ENCODE measurements at places on chromosomes 13 and 19.
A peak's percentile ranks its signal among the peaks of the same experiment; 100 is the strongest.

- DNase-seq: no peak
Observed at GRCh38 chr13:97786510-97786909, 167.0 kb upstream of the IPO5 start.

DNA sequence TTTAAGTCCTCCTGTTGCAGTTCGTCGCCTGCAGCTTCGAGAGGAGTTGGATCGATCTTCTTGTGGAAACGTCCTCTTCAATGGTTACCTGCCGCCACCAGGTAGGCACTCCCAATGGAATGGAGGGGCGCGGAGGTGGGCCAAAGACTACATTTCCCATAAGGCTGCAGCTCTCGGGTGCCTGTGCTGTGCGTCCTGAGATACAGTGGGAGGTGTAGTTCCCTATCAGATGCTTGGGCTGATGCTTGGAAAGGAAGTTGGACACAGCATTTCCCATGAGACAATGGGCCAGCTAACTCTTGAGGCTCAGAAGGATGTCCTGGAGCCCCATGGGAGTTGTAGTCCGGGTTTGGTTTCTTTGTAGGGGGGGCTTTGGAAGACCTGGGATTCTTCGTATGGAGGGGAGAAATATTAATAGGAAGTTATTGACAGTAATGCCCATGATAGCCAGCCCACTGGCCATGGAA lies 1.8 kb downstream of the SHKBP1 start:
- no peak for DNase-seq

DNA sequence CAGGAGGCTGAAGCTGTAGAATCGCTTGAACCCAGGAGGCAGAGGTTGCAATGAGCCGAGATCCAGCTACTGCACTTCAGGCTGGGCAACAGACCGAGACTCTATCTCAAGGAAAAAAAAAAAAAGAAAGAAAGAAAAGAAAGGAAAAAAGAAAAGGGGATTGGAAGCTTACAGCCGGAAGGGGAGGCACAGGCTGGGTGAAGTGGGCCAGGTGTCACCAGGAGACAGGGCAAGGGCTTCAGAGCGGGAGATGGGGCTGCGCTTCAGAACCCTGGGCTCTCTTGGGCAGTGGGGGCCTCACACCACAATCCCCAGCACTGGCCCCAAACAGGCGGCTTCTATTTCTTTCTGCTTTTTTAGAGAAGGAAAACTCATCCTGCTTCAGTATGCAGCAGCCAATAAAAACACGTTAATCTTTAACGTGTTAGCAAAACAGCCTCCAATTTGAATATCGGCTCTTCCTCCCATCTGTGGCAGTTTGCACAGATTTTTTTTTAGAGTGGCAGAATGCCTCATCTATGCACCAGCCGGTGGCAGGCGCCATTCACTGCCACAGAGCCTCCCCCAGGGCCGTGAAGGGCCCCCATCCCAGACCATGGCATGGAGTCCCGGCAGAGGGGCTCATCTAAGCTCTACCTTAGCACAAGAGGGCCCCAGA lies 46.6 kb upstream of the C19orf12 start:
- DNase-seq: no peak

DNA sequence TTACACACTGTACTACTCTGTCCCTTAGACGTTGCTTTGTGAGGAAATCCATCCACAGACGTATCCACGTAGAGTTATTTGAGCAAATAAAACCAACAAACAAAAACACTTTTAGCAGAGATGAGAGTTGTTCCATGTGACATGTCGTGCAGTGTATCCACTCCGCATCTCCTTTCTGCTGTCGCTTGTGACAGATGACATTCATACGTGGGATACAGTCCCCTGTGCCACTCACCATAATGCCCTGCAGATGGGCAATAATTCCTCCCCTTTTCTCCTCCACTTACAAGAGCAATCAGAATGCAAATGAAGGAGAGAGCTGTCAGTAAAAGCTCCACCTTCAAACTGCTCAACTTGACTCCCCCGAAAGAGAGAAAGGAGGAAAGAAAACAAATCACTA lies 26.0 kb downstream of the IRS2 start:
- no peak for DNase-seq

DNA sequence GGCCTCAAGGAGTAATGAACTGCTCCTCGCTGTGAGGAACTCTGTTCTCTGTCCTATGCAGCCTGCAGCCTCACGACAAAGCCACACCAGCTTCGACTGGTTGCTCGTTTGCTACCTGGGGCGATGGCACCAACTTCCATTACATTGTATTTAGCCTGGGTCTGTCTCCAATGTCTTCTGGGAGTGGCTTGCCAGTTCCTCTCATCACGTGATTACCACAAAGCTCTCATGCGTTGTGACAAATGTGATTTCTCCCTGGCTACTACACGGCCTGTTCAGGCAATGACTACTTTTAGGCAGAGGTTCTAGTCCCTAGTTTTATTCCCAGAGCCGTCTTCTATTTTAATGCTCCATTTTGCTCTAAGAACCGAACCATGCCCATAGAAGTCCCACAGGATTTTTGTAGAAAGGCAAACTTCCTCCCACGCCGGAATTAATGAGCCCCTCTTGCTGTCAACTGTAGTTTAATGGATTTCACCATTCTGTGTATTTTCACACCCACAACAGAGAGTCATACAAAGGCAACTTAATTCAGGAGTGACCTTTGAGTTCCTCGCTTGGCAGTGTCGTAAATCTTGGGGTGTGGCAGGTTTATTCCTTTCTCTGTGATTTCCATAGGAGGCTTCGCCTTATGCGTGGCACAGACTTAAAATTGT lies 351.9 kb downstream of the EFNB2 start:
- DNase-seq: no peak

- no peak for DNase-seq
Observed at GRCh38 chr13:105118426-105118985, 1417.0 kb downstream of the EFNB2 start.

DNA sequence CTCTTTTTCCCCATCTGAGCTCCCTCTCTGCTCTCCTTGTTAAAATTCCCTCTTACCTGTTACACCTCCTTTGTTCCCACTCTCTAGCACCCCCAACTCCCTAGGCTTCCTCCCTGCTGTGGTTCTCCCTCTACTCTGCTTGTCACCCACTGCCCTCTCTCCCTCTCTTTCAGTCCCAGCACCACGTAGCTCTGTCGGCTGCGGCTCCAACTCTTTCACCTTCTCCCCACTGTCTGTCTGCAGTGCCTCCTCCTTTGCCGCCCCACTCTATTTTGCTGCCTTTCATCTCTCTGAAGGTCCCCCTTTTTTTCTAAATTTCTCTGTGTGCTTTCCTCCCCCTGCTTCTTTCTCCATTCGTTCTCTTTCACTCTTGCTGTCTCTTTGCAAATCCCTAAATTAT lies 1.1 kb downstream of the ZNF836 start:
- DNase-seq: no peak

GRCh38 chr13:50389726-50390125 lies 374.5 kb downstream of the KCNRG start:
- DNase-seq: no peak

GRCh38 chr19:48315712-48316111 lies 9.6 kb upstream of the EMP3 start:
- DNase-seq: no peak

DNA sequence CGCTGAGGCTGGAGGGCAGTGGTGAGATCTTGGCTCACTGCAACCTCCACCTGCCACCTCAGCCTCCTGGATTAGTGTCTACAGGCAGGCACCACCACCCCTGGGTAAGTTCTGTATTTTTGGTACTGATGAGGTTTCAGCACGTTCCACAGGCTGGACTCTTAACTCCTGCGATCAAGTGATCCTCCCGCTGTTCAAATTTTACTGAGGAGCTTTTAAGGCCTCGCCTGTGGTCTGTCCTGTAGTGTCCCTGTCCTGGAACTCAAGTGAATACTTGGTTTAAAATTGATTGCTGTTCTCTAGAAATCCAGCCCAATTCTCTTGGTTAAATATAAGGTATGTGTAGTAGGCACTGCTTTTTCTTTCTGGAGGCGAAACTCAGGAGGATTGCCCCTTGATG lies 65.2 kb downstream of the DPRX start:
- DNase-seq: no peak

DNA sequence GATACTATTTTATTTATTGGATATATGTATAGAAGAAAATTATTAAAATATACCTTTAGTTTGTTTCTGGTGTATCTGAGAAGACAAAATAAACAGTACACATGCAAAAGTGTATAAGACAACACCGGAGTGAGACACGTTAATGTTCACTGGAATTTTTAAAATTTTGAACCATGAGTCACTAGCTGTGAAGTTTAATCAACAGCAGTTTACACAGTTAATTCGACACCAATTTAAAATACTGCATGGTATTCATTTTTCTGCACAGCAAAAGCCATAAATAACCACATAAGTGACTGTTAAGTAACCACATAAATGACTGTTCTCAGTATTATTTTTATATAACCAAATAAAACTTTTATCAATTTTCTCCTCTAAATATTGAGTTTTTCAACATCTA lies 418.7 kb upstream of the NBEA start:
- DNase-seq: no peak

GRCh38 chr19:30784850-30785457 lies 412.8 kb downstream of the ZNF536 start:
- DNase-seq: peak; percentile 50

GRCh38 chr13:45811891-45812694 lies 39.5 kb downstream of the SIAH3 start:
- DNase-seq: no peak

GRCh38 chr19:13699786-13700185 lies 64.5 kb upstream of the MRI1 start:
- no peak for DNase-seq

GRCh38 chr19:36100476-36100875 lies 10.5 kb upstream of the OVOL3 start:
- DNase-seq: no peak

DNA sequence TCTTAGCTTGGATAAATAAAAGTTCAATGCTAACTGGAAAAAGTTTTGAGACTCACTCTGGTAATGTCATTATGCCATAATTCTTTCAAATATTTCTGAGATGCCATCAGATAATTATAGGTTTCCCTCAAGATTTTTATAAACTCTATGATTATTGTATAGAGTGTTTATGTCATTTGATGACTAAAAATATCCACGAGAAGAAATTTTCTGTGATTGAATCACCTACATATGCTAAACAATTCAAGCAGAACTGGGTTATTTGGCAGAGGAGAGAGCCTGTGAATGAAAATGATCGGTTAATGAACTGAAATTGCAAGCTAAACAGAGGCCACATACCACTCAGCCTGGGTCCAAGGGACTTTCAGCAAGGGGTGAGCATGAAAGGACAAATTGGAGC lies 92.6 kb upstream of the TSC22D1 start:
- no peak for DNase-seq

- no peak for DNase-seq
Observed at GRCh38 chr19:31574251-31574973, 225.2 kb upstream of the TSHZ3 start.

- no peak for DNase-seq
Observed at GRCh38 chr13:41271456-41272285, 8.3 kb upstream of the MTRF1 start.

All from germinal center (tissue), 1 donor.